ENCODE measurements at places on chromosomes 2 and 18.

DNA sequence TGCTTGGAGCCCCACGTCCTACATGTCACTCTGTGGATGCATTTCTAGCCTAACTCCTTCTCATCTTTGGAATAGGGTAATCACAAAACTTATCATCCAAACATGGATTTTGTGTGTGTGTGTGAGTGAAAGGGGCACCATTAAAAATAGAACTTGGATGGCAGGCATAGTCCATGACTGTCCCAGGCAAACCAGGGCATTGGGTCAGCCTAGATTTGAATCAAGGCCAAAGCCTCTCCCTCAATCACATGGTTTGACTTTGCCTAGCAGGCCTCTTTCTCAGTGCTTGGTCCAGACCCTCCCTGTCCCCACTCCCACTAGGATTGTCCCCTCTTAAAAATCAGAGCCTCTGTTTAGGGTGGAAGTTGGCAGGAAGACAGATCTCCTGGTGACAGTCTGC, 67.4 kb upstream of the BCL2L11 start:
- DNase-seq, result no peak

- no peak for DNase-seq
Measured at GRCh38 chr2:192887337-192887736, 692.6 kb upstream of the TMEFF2 start.

DNA sequence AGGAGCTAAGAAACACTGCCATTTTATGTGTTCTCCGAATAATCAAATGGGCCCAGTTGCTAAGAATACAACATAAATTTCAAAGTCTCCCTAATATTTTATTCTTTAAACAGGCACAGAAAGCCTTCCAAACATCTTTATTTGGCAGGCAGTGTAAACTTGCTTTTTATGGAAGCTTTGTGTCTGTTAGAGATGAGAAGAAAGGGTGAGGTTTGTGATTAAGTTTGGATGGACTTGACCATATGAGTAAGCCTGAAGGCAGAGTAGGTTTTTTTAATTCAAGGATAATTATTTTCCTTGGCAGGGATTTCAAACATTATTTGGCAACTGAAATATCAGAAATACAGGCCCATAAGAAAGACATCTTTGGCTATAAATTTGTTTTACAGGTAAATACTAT, 62.9 kb downstream of the COX7A2L start:
- DNase-seq, result no peak

- no peak for DNase-seq
Measured at GRCh38 chr2:227780981-227781615, 32.5 kb upstream of the CCL20 start.

GRCh38 chr2:6755456-6755855, 110.3 kb downstream of the CMPK2 start:
- no peak for DNase-seq

DNA sequence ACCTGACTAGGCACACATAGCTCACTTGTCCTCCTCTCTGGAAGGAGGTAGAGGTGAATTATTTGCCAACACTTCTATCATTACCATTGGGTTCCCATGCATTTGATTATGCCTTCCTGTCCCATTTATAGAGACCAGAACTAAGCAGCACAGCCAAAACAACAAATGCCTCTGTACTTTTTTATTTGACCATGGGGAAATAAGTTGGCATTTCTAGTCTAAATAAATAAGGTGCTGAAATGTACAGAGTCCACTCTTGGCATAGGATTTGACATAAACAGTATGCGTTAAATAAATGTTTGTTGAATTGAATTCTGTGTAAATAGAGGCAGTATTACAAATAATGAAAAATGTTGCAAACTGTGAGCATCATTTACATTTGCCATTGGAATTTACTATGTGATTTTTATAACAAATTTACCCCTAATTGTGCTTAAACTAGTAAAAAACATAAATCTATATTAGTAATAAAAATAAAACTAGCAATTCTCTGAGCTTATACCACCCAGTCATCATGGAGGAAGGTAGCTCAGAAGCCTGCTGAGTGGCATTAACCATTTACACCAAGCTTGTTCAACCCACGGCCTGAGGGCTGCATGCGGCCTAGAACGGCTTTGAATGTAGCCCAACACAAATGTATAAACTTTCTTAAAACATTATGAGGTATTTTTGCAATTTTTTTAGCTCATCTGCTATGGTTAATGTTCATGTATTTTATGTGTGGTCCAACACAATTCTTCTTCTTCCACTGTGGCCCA, 367.8 kb downstream of the FIGN start:
- DNase-seq, result no peak

- no peak for DNase-seq
Measured at GRCh38 chr2:242031481-242032019, 162.0 kb downstream of the RTP5 start.

DNA sequence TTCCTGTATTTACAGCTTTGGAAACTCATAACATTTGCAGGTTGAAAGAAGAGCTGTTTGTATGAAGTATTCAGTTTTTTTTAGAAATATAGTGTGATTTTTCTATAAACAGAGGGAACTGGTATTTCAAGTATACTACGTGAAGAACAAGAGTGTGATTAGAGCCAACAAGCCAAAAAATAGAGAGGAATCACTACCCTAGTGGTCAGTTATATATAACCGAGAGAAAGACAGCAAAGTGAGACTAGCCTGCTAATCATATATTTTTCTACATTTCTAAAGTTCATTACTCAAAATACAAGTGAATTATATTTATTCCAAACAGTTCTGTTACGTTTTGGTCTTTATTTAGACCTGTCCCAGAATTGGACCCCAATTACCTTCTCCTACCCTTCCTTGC, 444.8 kb upstream of the NRP2 start:
- DNase-seq, result no peak

DNA sequence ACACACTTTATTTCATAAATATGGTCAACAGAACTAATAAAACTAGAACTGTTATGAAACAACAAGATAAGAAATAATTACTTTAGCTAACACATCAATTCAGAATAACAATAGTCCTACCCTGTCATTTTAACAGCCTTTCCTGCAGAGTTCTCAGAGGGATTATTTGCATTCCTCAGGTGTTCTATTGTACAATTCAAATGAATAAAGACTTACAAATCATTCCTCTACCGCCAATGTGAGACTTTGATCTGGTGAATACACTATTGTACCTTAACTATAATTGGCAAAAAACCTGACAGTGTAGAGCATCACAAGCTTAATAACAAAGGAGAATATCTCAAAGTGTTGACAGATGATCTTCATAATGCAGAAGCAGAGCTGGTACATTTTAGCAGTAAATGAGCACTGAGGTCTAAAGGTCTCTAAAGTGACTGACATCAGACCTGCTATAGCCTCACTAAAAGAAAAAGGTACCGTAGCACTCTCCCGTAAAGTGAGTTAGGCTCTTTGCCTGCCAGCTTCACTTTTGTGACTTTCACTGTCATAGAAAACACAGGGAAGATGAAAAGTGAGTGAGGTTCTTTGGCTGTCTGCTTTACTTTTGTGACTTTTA, 118.8 kb upstream of the SP3 start:
- DNase-seq, result no peak

DNA sequence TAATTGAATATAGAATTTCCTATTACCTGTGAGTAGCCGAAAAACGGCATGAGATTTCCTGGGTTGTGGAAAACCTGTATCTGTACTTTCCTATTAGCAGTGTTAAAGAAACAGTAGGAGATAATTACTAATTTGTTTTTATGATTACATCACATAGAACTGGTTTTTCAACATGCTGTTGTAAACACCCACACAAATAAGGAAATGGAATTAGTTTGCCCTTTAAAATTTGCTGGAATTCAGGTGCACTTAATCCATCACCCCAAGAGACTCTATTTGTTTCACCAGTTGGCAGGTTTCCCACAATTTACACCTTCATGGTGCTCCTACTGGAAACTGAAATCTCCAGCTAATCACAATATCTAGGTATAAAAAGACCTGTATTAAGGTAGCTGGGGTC, 274.1 kb upstream of the SLC8A1 start:
- DNase-seq, result no peak

- DNase-seq, result no peak
Measured at GRCh38 chr2:96404446-96405373, 69.1 kb downstream of the NCAPH start.

GRCh38 chr2:57677296-57677695, 369.3 kb upstream of the VRK2 start:
- no peak for DNase-seq

DNA sequence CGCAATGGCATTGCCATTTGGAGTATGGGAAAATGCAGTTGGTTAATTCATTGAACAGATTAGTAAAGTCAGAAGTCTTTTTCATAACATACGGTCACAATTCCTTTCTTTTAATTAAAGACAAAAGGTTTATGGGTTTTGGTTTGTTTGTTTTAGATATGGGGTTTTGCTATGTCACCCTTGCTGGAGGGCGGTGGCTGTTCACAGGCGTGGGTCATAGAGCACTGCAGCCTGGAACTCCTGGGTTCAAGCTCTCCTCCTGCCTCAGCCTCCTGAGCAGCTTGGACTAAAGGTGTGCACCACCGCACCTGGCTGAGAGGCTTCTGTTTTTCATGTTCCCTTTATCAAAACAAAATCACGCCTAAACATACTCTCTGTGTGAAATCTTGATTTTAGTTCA, 18.7 kb upstream of the ELAC1 start:
- DNase-seq, result no peak

DNA sequence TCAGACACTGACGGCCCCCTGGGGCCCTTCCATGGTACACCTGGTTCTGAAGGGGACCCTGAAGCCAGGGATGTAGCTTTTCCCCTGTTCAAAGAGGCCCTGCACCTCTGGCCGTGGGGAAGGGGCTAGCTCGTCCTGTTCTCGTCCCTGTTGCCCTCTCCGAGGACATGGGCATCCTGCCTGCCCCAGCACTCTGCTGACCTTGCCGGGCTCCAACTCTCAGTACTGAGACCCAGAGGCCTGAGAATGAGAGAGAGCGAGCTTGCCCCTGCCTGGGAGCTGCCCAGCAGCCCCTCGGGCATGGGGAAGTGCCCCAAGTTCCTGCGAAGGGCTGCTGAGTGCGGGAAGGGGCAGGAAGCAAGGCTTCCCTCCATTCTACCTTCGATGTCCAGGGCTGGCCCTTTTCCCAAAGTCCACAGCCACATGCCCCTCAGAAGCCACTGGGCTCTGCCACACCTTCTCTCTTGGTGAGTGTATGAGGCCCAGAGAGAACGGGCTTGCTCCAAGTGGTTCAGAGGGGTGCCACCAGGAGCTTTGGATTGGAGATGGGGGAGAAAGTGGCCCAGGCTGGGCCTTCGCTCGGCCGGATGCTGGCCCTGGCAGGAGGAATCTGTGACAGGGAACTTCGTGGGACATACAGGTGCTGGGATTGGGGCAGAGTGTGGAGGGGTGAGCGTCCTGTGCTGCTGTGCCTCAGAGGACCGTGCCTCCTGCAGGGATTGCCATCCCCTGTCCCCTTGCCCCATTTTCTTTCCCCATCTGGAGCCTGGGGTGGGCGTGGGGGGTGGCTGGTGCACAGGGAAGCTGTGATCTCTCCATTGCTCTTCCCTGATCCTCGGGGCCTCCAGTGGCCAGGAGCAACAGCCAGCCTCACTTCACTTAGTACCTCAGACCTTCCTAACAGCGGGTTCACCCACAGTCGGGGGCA, 50.8 kb downstream of the KCNIP3 start:
- no peak for DNase-seq

DNA sequence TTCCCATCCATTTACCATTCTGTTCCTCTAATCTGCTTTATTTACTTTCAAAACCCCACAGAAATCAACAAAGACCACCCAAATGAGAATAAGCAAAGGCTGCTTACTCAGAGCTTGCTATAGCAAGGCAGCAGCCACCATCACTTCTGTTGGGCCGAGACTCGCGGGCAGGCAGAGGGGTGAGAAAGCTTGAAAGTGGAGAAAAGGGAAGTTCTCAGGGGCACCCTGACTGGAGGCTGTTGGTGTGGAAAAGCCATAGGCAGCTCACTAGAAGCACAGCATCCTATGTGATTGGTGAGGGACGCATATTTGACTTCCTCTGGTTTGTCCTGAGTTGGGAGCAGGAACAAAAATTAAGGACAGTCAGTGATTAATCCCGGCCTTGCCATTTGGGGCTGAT, 269.7 kb upstream of the THSD7B start:
- no peak for DNase-seq

GRCh38 chr2:28327581-28327955, 65.1 kb upstream of the FOSL2 start:
- no peak for DNase-seq

DNA sequence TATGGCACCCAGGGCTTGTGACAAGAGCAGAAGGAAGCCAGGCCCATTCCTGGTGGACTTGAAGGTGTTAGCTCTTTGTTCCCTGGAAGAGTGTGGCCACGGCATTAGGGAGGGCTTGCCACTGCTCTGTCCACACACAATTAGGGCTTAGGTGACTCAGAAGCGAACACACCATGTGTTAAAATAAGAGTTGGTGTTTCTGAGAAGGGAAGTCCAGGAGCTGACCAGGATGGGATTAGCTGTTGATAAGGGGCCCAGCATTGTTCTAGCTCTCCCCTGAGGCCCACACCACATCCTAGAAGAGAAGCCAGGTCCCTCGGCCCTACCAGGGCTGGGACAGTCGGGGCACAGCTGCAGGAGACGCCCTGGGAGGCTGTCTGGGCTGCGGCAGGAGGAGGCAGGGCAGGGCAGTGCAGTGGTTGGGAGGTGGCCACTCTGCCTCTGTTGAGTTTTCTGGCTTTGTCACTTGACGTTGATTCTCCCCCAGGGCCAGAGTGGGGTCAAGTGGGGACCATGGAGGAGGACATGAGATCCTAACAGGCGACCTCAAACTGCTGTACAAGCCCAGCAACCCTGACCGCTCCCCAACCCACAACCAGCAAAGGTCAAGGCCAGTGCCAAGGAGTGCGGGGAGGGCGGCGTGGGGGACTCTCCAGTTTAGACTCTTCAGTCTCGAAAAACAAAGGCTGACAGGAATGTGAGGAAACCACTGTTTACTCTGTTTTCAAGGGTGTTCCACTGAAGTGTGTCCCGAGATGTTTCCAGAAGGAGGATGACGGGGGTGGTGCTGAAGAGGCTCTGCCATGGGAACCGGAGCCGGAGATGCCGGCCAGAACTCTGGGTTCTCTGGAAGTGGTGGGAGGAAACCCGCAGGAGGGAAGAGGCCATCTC, 16.8 kb downstream of the GNLY start:
- no peak for DNase-seq

- DNase-seq, result peak; percentile 89
Measured at GRCh38 chr2:11764359-11764758, 17.9 kb downstream of the LPIN1 start.

DNA sequence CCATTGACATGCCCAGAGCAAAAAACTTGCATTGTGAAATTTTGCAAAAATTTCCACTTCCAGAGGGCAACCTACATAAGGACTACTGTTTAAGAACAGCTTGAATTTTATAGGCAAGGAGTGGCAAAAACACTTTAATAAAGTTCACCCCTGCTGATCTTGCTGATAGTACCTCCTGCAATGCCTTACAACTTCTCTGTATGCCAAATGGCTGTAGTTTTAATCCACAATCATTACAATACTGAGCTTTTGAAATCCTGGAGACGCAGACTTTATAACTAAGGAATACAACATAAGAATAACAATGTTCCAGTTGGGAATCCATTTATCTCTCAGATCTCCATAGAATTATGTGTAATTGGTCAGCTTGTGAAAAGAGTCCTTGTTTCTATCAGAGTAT, 247.5 kb downstream of the KCNJ3 start:
- no peak for DNase-seq

- no peak for DNase-seq
Measured at GRCh38 chr2:172944794-172945509, 130.7 kb upstream of the MAP3K20 start.
